ENCODE measurements at places on chromosomes 7 and 10.
A peak's percentile ranks its signal among the peaks of the same experiment; 100 is the strongest.

- no peak for DNase-seq
Observed at GRCh38 chr10:111158595-111158994, 81.8 kb downstream of the ADRA2A start.

- DNase-seq = no peak
Observed at GRCh38 chr10:661597-662222, 27.8 kb downstream of the DIP2C start.

- no peak for DNase-seq
Observed at GRCh38 chr7:82312646-82313045, 130.9 kb downstream of the CACNA2D1 start.

DNA sequence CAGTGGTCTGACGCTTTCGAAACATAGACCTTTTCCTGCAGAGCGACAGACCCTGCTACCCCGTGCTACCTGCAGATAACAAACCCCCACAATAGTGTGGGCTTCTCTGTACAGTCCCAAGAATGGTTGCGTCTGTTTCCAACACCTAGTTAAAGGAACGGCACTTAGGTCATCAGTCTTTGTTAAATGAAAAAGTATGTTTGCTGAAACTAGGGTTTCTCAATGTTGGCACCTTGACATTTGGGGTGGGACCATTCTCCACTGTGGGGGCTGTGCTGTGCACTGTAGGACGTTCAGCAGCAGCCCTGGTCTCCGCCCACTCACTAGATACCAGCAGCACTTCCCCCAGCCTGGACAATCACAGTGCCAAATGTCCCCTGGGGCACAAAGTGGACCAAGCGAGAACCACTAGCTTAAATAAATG, 13.7 kb downstream of the TECTB start:
- no peak for DNase-seq

DNA sequence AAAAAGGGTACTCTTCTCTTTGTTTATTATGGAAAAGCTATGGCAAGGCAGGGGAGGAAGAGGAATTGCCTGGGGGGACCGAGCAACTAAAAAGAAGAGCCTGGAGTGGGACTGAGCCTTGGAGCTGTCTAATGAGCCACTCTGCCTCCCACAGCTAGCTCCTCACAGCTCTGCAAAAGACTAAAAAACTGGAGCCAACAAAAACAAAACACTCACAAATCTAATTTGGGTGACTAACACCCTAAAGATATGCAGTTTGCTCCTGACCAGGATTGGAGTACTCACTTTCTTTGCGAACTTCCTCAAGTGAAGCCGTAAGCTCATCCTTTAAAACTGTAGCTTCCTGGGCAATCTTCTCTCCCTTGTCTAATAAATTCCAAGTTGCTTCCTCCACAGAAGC, 89.4 kb downstream of the CTNNA3 start:
- DNase-seq = peak; percentile 29

DNA sequence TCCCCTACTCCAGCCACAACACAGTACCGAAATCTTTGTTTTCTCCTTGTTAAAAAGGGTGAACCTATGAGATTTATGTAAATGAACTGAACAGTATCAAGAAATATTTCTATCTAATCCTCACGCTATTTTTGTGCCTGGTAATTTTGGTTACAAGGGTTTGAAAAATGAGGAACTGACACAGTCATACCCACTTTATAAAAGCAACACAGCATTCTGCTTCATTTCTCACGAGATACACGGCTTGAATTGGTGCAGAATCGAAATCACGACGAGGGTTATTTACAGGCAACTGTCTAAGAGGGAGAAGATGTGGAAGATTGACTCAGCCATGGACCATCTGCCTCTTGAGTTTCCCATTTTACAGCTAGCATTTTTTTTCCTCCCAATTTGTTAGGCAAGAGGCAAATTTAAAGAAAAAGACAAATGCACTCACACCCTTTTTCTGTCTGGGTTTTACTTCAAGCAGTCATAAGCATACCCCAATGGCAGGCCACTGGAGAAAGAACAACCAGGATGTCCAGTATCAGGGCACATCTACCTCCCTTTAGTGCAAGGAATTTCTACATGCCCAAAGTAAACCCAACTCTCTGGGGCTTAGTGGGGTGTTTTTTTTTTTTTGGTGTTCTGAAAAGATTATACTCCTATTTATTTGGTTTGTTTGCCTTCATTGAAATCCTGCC, 108.1 kb downstream of the ITGB8 start:
- no peak for DNase-seq

- DNase-seq = no peak
Observed at GRCh38 chr7:129496653-129497052, 5.7 kb upstream of the SMKR1 start.

DNA sequence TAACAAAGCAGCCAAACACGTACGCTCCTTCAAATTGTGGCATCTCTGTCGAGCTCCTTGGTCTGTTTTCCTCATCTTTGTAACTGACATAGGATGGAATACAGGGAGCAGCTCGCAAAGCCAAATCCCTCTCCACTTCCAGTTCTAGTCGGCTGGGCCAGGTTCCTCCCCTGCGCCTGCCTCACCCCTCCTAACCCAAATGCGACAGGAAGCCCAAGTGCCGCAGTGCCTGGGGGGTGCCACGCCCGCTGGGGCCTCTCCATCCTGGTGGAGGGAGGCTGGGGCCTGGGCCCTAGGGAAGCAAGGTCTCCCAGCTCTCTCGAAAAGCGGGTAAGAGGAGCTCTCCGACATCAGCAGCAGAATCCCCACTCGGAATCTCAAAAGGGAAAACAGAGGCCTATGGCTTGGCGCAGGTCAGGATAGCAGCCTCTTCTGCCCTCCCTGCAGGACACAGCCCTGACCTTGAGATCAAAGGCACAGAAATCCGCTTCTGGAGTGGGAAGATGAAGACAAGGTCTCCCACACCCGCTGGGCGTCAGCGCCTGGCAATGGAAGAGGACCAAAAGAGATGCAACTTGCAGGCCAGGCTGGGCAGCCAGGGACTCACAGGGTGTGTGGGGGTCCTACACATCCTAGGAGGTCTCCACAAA, 165.8 kb downstream of the NRF1 start:
- DNase-seq = no peak

- no peak for DNase-seq
Observed at GRCh38 chr10:130042381-130042780, 68.2 kb downstream of the C10orf143 start.

DNA sequence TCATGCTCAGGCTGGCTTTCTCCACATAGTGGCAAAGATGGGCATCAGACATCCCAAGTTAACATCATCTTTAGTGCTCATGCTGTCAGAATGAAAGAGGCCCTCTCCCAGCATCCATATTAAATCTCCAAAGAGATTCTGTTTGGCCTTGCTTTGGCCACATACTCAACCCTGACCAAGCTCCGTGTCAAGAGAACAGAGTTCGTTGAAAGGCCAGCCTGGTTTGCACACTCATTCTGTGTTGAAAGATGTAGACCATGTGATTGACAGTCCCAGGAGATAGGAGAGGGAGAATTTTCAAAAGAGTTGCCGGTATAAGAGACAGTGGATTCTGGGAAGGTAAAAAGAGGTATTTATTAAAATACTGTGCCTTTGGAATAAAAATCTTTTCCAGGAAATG, 19.7 kb downstream of the MET start:
- peak; percentile 58 for DNase-seq

DNA sequence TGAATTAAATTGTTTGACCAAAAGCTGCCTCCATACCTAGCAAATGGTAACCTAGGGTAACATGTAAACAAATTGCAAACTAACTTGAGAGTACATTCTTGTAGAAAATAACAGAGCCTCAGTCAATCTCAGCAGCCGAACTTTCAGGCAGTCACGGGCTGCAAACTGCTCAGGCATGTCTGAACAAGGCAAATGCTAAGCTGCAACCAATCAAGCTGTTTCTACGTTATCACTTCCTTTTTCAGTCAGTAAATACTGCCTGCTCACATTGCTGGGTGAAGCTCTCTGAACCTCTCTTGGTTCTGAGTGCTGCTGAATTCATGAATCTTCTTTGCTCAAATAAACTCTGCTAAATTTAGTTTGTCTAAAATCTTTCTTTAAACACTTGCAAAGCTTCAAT, 1212.4 kb downstream of the SORCS1 start:
- DNase-seq = peak; percentile 34

DNA sequence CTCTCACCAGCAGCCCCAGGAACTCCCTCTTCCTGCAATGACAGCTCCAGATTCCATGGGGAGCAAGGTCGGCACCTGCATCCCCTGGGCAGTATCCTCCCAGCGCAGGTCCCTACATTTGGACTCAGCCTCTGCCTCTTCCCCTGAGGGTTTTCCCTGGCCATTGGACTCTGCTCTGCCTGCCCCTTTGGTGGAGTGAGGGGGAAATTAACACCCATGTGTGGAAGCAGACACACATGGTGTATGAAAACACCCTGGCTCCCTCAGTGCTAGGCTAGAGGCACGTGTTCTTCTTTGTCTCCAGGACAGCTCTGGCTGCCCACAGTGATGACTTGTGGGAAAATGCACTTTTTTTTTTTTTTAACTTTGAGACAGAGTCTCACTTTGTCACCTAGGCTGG, 8.4 kb downstream of the PRF1 start:
- DNase-seq = no peak

DNA sequence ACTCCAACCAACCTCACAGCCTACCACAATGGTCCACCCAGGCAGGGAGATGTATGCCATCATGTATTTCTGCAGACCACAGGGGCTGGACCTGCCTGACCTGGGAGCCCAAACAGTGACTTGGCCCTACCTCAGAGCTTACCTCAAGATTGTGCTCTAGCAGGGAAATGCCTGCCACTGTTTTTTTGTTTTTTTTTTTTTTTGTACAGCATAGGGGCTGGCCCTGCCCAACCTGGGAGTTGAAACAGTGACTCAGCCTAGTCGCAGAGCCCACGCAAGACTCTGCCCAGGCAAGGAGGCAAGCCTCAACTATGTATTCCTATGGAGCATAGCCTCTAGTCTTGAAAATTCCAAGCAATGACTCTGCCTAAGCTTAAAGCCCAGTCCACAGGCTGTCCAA, 39.3 kb upstream of the CDK6 start:
- no peak for DNase-seq

DNA sequence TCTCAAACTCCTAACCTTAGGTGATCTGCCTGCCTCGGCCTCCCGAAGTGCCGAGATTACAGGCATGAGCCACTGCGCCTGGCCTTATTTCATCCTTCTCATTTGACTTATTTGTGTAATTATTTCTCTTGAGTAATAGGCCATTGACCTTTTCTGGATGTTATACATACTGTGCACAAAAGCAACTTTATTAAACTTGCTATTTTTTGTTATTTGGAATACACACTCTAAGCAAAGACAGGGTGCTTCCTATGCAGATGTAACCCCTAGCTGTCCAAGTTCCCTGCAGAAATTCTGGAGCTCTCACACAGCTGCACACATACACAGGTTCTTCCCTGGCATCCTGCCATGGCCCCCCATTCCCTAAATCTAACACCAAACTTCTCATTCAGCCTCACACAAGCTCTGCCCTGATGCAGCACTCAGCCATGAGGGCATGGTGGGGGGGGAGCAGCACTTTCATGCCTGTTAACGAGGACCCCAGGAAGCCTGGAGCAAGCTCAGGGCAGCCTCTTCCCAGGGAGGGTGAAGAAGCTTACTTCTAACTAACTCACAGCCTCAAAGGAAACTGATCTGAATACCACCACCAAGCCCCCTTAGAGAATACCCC, 33.2 kb downstream of the SH3PXD2A start:
- DNase-seq = no peak

- DNase-seq = no peak
Observed at GRCh38 chr7:43309706-43310022, 197.2 kb downstream of the HECW1 start.

GRCh38 chr7:110854166-110854565, 236.8 kb upstream of the LRRN3 start:
- no peak for DNase-seq

GRCh38 chr10:87058171-87058570, 36.5 kb downstream of the GLUD1 start:
- no peak for DNase-seq

DNA sequence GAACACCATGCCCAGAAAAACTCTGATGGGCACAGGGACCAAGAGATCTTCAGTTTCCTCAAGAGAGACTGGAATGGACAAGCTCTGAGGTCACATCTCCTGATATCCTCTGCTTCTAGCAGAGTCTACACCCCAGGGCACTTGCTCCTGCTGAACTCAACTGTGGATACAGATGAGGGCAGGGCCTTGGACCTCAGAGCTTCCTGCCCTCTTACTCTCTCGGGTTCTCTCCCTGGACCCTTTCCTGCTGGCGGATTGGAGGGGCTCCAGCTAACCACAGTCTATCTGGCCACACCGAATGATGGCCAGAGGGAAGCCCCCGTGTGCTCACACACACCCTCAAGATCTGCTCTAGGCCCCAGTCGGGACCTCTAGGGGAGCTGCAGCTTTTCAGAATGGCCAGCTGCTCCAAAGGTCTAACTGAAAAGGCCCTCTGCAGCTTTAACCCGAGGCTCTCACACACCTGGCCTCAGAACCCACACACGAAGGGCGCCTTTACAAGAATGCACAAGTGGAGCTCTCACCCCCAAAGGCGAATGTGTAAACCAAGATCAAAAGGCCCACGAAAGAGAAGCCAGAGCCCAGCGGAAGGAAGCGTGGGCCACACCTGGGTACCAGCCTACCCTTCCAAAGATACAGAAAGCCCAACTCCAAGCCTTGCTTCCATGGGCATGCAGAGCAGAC, 65.5 kb downstream of the FAM53B start:
- DNase-seq = no peak

- no peak for DNase-seq
Observed at GRCh38 chr7:71408271-71408670, 276.3 kb downstream of the GALNT17 start.

DNA sequence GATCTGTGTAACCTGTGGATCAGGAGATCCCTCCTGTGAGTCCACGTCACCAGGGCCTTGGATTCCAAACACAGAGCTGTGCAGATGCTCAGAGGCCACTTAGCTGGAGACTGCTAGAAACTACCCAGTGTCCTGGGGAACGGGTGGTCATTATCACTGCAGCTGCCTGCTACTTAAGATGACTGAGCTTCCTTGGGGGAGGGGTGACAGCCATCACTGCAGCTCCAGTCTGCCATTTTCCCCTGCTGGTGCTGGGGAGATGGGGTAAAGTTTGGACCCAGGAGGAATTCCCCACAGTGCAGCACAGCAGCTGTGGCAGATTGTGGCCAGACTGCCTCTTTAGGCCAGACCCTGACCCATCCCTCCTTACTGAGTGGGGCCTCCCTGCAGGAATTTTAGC, 78.8 kb upstream of the VOPP1 start:
- no peak for DNase-seq

- no peak for DNase-seq
Observed at GRCh38 chr10:124535731-124536495, 74.3 kb downstream of the LHPP start.

GRCh38 chr10:130559547-130559880, 423.3 kb downstream of the GLRX3 start:
- DNase-seq = no peak

- no peak for DNase-seq
Observed at GRCh38 chr7:6630007-6630849, 6.9 kb upstream of the ZNF316 start.

- DNase-seq = no peak
Observed at GRCh38 chr10:88831709-88832108, 19.9 kb downstream of the ANKRD22 start.

Data from ACHN (cell line).